ENCODE measurements at places on chromosomes 12 and 14.
A peak's percentile ranks its signal among the peaks of the same experiment; 100 is the strongest.

- H3K27ac ChIP-seq = no peak overlapping the region
- no peaks in the 10 kb centered on the region for H3K27me3 ChIP-seq
- no peaks in the 10 kb centered on the region for H3K36me3 ChIP-seq
- H3K4me3 ChIP-seq = no peak overlapping the region
- H3K4me1 ChIP-seq = no peaks in the 10 kb centered on the region
These were observed 18.0 kb downstream of the GSC start for GRCh38 chr14:94751956-94752355.

DNA sequence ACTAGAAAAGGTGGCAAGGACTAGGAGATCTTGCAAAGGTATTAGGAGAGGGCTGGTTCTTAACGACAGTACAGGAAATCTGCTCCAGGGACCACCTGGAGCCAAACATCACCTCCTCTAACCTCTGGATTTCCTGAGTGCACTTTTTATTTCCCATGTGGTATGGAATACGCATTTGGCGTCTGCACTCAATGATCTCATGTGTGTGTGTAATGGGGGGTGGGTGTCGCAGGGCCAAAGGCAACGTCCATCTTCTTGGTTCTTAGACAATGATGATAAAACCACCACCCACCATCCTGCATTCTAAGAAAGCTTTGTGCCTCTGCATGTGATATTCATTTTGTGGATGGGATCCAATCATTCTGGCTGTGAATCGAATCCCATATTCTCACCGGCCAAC is 68.8 kb downstream of the CLMN start:
- H3K36me3 ChIP-seq = no peaks in the 10 kb centered on the region
- H3K4me1 ChIP-seq = no peaks in the 10 kb centered on the region

DNA sequence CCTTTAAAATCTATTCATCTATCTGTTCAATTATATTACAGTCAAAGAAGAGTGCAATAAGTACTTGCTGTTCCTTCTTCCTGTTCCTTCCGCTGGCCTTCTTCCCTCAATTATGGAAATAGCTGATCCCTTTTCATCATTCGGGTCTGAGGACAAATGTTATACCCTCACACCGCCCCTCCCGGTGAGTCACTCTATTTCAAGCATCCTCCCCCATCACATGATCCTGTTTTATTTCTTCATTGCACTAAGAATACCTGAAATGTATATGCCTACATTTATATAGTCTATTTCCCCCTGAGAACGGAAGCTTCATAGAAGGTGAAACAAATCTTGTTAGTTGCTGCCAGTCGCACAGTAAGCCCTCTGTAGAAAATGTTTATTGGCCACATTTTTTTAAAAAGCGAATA is 2.5 kb downstream of the SLC38A1 start:
- no peak for DNase-seq
- no peaks in the 10 kb centered on the region for H3K36me3 ChIP-seq
- H3K4me3 ChIP-seq = peak overlapping the region; percentile 65
- H3K27ac ChIP-seq = no peak overlapping the region
- H3K27me3 ChIP-seq = no peaks in the 10 kb centered on the region

- no peak overlapping the region for H3K27ac ChIP-seq
- H3K4me3 ChIP-seq = no peak overlapping the region
- no peak for DNase-seq
- H3K4me1 ChIP-seq = peaks cover 7% of the 10 kb centered on the region
- no peaks in the 10 kb centered on the region for H3K27me3 ChIP-seq
These were observed 6.5 kb upstream of the PRPH start for GRCh38 chr12:49288412-49288853.

GRCh38 chr12:57058454-57058853 is 8.5 kb upstream of the MYO1A start:
- H3K27ac ChIP-seq = no peak overlapping the region
- DNase-seq = no peak
- no peaks in the 10 kb centered on the region for H3K4me1 ChIP-seq
- H3K27me3 ChIP-seq = no peaks in the 10 kb centered on the region
- H3K4me3 ChIP-seq = no peak overlapping the region
- H3K36me3 ChIP-seq = peaks cover 28% of the 10 kb centered on the region

GRCh38 chr14:32350020-32350419 is 20.9 kb downstream of the AKAP6 start:
- no peaks in the 10 kb centered on the region for H3K36me3 ChIP-seq
- no peak for DNase-seq
- H3K4me1 ChIP-seq = no peaks in the 10 kb centered on the region
- no peaks in the 10 kb centered on the region for H3K27me3 ChIP-seq

- DNase-seq = no peak
- H3K27me3 ChIP-seq = no peaks in the 10 kb centered on the region
These were observed 611.2 kb downstream of the RPS29 start for GRCh38 chr14:48974994-48975393.
